AG08395 (cell line): ENCODE measurements at places on chromosomes 7 and 10.

DNA sequence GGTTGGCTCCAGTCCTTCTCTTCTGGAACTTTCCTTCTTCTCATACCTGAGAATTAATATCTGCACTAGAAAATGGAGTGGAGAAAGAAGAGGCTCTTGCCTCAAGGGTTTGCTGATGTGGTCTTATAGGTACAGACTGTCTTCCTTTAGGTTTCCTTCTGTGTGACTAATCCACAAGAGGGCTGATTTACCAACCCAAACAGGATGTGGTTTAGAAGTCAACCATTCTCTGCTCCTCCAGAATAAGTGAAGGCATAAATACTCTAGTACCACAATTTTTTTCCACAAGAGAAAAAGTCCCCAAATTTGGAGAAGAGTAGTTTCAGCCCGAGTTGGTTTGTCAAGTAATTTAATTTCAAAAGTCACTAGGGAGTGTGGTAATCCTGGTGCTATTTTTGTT lies 85.8 kb downstream of the NRP1 start:
- DNase-seq: peak; percentile 65

GRCh38 chr7:44935583-44935982 lies 43.2 kb downstream of the MYO1G start:
- DNase-seq: no peak

GRCh38 chr7:150924369-150924781 lies 53.7 kb downstream of the KCNH2 start:
- DNase-seq: no peak

DNA sequence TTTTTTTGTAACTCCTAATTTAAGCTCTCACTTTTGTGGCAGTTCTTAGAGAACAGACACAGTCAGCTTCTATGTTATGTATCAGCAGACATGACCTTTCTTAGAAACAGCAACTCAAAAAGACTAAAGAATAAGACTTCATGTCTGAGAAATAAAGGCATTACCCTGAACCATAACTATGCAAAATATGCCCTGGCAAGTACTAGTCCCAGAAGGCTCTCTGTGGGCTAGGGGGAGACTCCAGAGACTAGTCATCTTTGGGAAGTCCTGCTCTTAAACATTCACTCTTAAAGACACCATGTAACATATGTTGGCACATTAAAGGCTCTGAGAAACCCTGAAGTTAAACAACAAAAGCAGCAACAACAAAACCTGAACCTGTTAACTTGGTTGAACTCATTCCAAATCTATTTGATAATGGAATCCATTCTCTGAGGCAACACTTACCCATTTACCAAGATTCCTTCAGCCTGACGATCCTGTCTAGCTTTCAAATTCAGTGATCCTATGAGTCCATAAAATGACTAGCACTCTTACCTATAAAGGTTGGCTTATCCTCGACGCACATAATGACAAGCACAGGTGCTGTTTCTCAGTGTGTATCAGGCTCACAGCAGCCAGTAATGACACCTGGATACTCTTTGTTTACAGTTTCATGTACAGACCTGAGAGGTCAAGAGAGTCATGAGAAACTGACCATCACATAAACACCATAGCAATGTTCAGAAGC lies 62.3 kb downstream of the OSBPL3 start:
- DNase-seq: peak; percentile 78

GRCh38 chr10:29028486-29028885 lies 260.4 kb upstream of the LYZL1 start:
- DNase-seq: no peak
